ENCODE measurements at places on chromosomes 6 and 20.

DNA sequence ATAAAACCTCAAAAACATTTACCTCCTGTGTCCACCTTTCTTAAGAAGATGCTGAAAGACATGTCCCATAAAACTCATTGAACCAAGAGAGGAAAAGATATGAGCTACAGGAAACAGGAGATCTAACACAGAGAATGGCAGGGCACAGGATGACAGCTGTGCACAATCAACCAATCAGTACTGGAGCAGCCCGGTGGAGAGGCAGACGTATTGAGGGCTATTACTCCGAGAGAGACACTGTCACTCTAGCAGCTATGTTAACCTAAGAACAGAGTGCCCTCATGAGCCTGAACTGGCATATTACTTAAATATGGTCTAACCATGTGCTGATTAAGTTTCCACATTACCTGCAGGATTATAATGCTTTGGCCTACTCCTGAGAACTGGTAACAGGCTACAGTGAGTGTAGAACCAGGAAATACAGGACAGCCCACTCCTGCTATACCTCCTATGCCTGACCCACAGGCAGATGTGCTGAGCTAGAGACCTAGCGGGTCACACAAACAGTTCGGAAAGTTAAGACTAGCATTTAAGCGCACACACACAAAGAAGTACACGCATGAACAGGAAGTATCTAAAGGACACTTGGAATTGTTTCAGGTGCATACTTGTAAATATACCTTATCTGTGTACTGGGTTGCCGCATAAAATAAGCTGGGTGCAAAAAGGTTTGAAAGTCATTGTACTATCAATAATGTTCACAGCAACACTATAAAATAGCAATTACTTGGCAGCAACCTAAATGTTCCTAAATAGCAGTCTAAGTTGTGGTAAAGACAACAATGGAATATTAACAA is 199.3 kb upstream of the SHLD1 start:
- no peak for ATAC-seq

DNA sequence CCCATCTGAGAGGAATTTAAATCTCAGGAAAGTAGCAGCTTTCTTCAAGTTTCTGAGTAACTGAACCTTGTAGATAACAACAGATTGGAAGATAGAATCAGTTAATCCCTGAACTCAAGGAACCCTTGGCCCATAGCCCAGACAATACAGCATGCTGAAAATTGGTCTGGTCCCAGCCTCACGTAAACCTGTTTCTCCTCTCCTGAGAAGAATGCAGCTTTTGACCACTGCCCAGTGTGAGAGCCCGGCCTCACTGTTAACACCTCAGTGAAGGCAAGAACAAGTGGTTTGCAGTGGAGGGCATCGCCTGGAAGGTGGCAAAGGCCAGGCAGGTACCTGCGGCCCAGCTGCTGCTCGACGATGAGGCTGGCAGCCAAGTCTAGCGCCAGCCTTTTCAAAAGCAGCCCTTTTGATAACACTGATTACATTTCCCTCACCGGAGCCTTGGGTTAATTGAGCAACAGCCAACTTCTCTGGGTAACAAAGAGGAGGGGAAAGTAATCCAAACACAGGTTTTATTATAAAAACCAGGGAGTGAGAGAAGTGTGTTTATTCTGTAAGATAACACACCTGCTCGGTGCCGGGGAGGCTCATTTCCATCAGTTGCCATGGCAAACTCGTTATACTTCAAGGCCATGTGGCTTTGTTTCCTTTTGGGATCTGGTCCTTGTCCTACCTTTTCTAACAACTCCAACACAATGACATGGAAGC is 54.0 kb downstream of the TRAF3IP2 start:
- ATAC-seq = no peak

DNA sequence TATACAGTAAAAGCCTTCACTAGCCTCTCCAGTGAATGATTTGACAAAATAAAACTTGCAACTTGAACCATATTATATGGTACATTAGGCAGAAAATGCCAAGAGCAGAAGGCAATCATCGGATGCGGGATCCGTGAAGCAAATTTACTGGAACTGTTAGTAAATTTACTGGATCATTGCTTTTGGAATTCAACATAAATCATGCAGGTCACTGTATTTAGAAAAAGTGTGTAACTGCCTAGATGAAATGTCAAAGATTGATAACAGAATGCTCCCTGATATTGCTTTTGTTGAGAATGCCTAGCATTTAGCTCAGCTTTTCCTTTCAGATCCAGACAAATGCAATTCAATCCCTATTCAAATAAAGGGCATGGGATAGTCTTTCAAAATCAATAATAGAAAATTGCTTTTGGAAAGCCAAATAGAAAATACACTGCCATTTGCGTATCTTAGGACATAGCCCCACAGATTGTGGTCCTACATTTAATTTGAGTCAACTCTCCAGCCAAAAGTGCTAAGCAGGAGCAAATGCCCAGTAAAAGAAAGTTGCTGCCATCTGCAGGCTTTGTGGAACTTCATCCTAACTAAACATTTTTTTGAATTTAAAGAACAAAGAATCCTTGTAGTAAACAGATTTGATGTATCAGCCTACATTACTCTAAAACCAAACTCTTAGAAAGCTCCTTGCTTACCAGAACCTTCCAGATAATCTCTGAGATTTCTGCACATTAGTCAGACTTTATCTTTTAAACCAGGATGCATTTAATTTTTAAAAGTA is 109.5 kb upstream of the HSF2 start:
- ATAC-seq = peak; percentile 39

DNA sequence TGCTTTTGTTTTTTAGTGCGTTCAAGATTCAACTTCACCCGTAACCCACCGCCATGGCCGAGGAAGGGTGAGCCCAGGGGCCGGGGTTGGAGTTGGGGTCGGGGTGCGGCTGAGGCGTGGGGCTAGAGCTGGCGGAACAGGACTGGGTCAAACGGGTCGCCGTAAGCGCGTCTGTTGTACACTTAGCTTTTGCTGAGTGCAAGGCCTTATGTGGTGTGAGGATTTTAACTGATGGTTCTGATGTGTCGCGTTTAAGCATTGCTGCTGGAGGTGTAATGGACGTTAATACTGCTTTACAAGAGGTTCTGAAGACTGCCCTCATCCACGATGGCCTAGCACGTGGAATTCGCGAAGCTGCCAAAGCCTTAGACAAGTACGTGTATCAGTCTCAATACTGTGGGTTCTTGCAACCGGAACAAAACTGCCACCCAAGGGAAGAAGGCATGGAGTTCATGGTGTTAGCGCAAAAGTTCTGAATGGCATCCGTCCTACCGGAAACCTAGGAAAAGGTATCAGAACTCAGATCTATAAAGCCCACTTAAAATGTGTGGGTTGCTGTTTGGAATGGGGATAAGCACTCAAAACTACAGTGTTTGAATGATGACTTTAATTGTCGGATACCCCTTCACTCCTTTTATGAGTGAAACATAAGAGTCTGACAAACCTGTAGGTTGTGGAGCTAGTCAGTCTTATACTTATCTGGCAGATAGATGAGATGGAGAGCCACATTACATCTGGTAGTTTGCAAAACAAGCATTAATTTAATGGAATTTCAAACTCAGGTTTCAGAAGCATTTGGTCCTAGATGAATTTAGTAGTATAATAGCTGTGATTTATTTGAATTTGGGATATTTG is 574 bp downstream of the RPS12 start:
- peak; percentile 0 for ATAC-seq

GRCh38 chr6:68082086-68082485 is 553.0 kb upstream of the ADGRB3 start:
- ATAC-seq = no peak

DNA sequence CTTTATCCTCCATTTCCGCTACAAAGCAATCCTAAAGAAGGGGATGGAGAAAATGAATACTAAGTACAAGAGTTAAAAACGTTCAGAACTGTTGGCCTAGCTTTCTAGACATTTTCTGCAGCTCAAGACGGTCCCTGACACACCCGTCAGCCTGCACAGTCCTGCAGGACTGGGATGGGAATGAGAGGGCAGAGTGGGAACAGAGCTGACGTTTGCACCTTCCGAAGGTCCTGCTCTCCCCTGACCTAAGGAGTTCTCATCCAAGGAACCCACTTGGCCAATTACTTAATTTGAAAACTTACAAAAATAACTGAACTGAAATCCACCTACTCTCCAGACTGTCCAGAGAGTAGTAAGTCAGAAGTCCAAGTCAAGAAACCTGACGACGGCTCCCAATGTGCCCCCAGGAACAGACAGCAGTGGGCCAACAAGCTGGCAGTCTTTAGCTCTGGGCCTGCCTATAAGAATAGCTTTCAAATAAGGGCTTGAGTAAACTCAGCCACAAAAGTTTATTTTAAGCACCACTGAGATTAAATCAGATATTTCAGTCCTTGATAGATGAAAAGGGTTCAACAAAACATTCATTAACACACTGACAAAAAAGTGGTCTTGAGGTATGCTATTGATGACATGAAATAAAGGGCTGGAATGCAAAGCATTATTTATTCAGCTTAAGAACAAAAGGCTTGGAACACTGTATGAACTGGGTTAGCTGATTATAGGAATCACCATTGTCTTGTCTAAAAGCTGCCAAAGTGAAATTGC is 76.8 kb downstream of the CNKSR3 start:
- ATAC-seq = peak; percentile 60

DNA sequence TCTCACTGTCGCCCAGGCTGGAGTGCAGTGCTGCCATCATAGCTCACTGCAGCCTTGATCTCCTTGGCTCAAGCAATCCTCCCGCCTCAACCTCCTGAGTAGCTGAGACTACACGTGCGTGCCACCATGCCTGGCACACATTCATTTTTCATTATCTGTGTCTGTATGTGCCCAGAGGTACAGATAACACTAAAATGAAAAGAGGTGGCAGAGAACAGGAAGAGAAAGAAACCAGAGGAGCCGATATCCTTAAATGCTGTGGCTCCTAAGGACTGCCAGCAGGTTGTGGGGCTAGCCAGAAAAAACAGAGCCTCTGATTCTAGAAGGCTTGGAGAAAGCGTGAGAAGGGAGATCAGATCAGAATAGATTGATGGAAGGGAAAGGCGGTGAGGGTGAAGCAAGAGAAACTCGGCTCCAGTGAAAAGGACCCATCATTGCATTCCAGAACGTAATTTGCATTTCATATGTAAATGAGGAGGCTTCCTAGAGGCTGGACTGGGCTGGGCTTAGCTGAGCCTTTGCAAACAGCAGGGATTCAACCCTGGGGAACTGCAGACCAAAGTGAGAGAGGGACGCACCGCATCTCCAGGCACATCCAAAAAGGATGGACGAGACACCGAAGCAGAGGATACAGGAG is 64.2 kb downstream of the GCNT2 start:
- peak; percentile 96 for ATAC-seq

DNA sequence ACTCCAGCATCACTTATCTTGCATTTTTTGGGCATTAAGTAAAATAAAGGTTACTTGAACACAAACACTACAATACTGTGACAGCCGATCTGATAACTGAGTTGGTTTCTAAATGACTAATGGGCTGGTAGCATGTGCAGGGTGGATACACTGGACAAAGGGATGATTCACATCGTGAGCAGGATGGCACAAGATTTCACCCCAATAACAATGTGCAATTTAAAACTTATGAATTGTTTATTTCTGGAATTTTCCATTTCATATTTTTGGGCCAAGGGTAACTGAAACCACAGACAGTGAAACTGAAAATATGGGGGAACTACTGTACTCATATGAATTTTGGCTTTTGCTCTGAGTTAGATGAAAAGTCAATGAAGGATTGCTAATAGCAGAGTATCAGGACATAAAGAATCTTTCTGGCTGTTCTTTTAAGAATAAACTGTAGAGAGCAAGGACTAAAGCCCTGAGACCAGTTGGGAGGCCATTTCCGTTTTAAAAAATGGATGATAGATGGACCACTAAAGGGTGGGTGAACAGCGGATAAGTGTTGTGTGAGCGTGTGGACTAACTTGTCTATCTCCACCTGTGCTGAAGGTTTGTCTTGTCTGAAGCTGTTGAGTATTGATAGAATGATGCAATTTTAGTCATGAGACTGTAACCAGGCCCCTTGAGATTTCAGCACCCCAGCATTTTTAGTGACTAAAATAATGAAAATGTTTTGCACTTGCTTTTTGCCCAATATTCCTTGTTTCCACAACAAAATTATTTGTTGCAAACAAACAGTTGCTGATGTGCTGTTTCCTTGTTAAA is 8.2 kb downstream of the SPINT3 start:
- peak; percentile 24 for ATAC-seq

Measured in motor neuron (in vitro differentiated cells).